NCI-H2029 (cell line): ENCODE measurements at places on chromosomes 5 and 9.

DNA sequence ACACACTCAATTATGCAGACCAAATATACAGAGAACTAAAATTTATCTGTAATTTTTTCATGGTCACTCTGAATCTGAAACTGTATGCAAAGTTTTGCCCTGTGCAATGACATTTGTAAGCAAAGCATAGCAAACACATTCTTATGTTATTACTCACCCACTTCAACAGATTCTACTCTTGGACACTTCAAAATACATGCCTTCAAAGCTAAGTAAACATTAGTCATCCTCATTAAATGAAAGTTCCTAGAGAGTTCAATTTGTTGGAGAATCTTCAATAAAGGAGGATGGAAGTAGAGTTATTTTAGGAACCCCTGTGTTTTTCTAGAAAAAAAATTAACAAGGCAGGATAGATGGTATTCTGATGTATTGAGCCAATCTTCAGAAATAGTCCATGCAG lies 639.7 kb upstream of the C9orf72 start:
- DNase-seq = no peak

GRCh38 chr5:150073086-150073625 lies 13.2 kb downstream of the CSF1R start:
- no peak for DNase-seq

- no peak for DNase-seq
Measured at GRCh38 chr5:90483206-90483605, 8.5 kb downstream of the POLR3G start.

GRCh38 chr5:88143693-88144218 lies 124.9 kb downstream of the TMEM161B start:
- no peak for DNase-seq

DNA sequence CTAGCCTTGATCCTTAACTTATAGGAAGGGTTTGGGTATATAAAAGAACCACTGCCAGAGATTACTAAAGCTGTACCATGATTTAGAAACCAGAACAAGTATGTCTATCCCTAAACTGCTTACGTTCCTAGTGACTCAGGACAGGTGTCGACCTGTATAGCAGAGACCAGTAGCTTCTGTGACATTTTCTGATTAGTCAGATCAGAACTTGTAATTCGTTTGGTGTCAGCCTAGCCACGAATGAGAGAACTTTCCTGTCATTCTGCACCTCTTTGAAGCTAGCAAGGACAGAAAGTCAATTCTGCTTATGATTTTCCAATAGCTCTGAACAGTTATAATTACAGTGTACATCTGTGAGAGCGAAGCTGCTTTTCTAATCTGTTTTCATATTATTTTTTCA lies 39.5 kb downstream of the PRKACG start:
- DNase-seq = no peak

DNA sequence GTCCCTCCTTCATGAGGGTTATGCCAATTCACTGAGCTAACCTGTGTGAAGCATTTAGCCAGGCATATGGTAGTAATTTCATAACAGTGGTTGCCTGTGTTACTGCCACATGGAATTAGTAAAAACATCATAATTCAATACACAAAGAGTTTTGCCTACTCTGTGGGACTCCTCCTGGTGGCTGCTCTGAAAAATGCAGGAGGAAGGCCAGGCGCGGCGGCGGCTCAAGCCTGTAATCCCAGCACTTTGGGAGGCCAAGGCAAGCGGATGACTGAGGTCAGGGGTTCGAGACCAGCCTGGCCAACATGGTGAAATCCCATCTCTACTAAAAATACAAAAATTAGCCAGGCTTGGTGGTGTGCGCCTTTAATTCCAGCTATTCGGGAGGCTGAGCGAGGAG lies 547.3 kb downstream of the CDK5RAP2 start:
- DNase-seq = no peak

- no peak for DNase-seq
Measured at GRCh38 chr5:119287547-119288111, 68.2 kb upstream of the TNFAIP8 start.

DNA sequence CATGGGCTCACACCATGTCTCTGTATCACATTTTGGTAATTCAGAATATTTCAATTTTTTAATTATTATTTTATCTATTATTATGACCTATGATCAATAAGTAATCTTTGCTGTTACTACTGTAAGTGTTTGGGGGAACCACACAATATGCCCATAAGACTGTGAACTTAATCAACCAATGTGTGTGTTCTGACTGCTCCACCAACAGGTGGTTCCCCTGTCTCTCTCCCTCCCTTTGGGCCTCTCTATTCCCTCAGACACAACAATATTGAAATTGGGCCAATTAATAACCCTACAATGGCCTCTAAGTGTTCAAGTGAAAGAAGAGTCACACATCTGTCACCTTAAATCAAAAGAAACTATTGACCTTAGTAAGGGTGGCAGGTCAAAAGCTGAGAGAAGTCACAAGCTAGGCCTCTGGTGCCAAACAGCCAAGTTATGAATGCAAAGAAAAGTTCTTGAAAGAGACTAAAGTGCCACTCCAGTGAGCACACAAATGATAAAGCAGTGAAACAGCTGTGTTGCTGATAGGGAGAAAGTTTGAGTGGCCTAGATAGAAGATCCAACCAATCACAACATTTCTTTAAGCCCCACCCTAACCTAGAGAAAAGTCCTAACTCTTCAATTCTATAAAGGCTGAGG lies 88.7 kb downstream of the DEPDC1B start:
- DNase-seq = no peak

DNA sequence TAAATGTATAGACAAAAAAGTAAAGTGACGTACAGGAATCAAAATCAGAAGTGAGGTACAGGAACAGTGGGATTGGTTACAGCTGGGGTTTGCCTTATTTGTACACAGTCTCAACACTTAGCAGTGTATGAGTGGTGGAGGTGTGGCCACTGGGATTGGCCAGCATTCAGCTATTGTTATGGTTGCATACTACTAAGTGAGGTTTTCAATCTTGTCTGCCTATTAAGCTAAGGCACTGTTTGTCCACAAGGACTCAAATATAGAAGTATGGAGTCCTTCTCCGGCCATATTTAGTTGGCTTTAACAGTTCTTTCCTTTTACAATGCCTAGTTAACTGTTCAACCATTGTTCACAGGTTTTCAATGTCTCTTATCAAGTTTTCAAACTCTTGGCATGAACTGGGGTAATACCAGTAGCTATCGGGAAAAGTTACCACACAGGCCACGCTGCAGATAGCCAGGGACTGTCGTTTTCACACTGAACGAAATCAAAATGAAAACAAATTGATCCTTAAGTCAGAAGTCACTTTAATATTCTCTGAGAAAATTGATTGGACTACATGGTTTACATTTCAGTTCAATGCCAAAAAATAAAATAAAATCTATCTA lies 176.0 kb upstream of the FREM1 start:
- no peak for DNase-seq

- no peak for DNase-seq
Measured at GRCh38 chr9:18208166-18209059, 265.5 kb upstream of the ADAMTSL1 start.

- DNase-seq = peak; percentile 39
Measured at GRCh38 chr5:61055434-61056006, 106.7 kb downstream of the SMIM15 start.
